SW480 (cell line): ENCODE measurements at places on chromosomes 12 and 14.

DNA sequence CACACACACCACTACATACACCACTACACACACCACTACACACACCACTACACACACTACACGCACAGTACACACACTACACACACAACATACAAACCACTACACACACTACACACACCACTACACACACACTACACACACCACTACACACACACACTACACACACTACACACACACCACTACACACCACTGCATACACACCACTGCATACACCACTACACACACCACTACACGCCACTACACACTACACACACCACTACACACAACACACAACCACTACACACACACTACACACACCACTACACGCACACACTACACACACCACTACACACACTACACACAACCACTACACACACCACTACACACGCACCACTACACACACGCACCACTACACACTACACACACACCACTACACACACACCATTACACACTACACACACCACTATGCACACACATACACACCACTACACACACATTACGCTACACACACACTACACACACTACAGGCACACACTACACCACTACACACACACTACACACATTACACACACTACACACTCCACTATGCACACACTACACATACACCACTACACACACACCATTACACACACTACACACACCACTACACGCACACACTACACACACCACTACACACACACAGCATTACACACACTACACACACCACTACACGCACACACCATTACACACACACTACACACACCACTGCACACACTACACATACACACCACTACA, 12.5 kb downstream of the NOC4L start:
- no peak for DNase-seq

DNA sequence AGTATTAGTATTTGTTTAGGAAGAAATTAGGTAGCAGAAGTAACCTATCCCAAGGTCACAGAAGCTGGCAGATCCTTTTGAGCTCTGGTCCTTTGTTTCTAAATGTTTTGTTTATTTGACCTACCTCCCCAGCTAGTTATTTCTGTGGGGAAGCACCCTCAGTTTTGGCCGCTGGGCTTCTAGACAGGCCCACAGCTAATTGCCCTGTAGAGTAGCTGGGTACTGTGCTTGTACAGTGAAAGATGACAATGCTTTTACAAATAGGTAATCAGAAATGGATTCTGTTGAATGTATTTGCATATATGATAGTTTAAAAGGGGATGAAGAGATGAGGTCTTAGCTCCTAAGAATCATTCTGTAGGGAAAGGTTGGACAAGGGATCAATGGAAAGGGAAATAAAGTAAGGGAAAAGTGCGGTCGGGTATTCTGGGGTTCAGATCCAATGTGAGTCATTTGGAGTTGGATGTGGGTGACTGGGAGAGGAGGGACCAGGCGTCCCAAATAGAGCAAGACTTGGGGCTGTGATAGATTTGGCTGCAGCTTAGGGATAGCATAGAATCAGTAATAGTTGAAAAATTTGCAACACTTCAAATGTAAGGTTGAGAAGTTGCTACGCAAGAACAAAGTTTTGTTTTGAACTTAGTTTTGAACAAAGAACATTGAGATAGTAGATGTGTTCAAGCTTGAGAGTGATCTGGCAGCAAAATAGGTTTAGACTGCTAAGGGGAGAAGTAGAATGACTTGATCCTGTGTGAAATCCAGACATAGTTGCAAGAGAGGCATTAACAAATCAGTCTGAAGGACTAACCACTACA, 3.6 kb downstream of the NUDT4 start:
- DNase-seq = no peak

DNA sequence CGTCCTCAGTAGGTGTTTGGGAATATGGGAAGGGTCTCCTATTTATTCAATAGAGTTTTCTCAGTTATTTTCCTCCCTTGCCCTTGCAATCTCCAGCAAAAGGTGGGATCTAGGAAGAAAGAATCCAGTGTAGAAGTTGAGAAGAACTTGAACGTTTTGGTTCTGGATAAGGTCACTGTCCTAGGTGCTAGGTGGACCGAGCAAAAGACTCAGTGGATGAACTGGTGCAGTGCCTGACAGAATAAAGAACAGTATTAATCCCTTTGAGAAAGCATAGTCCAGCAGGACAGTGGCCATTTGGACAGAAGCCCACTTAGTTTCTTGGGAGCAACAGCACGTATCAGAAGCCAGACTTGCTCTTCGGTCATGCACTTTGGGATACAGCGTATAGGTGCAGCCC, 32.7 kb upstream of the LRTM2 start:
- DNase-seq = no peak

DNA sequence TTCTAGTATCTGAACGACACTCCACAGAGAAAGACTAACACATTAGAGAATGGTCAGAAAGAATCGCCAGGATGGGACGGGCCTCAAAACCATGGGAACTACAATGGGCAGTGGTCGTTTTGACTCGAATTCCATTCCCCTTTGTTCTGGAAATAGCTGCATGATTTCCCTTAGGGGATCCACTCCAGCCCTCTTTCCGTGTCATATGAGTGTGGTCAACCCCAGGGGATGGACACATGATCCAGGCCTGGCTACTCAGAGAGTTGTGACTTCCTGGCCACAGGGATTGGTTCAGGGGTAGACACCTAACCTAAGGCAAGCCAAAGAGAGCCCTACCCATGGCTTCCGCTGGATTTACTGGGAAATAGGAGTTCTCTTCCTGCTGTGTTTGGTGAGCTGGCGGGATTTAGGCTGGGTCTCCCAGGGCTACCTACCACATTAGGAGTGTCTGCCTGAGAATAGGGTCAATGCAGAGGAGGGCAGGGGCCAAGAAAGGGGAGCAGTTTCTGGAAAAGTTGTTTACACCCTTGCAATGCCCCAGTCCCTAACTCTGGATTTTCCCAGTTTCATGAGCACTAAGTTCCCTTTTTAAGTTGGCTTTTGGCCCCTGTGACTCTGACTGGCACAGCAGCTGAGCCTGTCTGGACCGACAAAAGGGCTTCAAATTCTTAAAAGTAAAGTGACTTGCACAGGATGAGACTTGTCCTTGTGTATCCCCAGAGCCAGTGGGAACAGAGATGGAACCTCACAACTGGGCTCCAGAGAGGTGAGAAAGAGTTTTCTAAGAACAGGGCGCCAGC, 28.1 kb upstream of the GPATCH2L start:
- no peak for DNase-seq

- DNase-seq = no peak
These were observed 42.1 kb downstream of the B4GALNT3 start for GRCh38 chr12:501722-502447.

GRCh38 chr14:57378661-57379060, 11.7 kb upstream of the NAA30 start:
- no peak for DNase-seq

GRCh38 chr14:66696326-66696725, 188.4 kb downstream of the GPHN start:
- DNase-seq = no peak

- DNase-seq = no peak
These were observed 331.8 kb downstream of the TMEM132D start for GRCh38 chr12:129571901-129572494.

- DNase-seq = no peak
These were observed 35.9 kb downstream of the DAAM1 start for GRCh38 chr14:59224341-59224740.

GRCh38 chr12:113022563-113023297, 33.8 kb upstream of the DTX1 start:
- DNase-seq = no peak

DNA sequence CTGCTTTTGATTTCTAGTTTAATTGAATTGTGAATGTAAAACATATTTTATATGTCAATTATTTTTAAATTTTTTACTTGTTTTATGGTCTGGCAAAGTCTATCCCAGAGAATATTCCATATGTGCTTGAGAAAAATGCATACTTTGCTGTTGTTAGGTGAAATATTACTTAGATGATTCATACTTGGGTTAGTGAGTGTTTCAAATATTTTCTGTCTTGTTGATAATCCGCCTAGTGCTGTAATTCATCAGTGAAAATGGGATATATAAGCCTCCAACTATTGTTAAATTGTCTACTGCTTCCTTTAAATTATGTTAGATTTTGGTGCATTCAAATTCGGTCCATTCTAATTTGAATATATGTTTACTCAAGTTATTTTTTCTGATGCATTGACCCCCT, 395.5 kb downstream of the LRFN5 start:
- DNase-seq = no peak
